ENCODE measurements at places on chromosomes 4 and X. TPM values are rescaled to one million over a fixed set of nuclear protein-coding genes. Genes with fewer than 3 reads are reported as not detected.

Gene TGIF2LX
- not detected for total RNA-seq

Gene SPANXB1
- not detected for total RNA-seq

Gene ESX1
- total RNA-seq, result not detected

Gene EDA2R
- total RNA-seq, result 5.7 TPM

Gene USP11
- 64.9 TPM for total RNA-seq

Gene RHOXF2B
- total RNA-seq, result not detected

Gene AR
- total RNA-seq, result 12.7 TPM

Gene NSUN7
- not detected for total RNA-seq

Gene AFM
- not detected for total RNA-seq

Gene CLOCK
- total RNA-seq, result 32.0 TPM

Gene PAGE1
- total RNA-seq, result not detected

Gene S100P
- 2.8 TPM for total RNA-seq

Gene RASL11B
- 23.8 TPM for total RNA-seq

Gene SHROOM4
- total RNA-seq, result 8.6 TPM

Gene RBMXL3
- not detected for total RNA-seq

Gene ARHGAP6
- 4.8 TPM for total RNA-seq

Gene AWAT2
- not detected for total RNA-seq

Gene EVC2
- total RNA-seq, result 1.3 TPM

Gene HOPX
- 5.2 TPM for total RNA-seq

Gene UGT8
- 0.32 TPM for total RNA-seq

Gene CDS1
- not detected for total RNA-seq

Gene C4orf50
- 0.03 TPM for total RNA-seq

Gene GPR82
- total RNA-seq, result not detected

Gene TMSB15C
- total RNA-seq, result 0.24 TPM

Gene MSX1
- 5.0 TPM for total RNA-seq

Gene BEX1
- total RNA-seq, result 4.1 TPM

Gene ARHGEF6
- total RNA-seq, result 51.3 TPM

Gene UBE2A
- total RNA-seq, result 59.4 TPM

Gene CXCL11
- total RNA-seq, result 0.32 TPM

Gene POU4F2
- total RNA-seq, result not detected

Gene PDGFRA
- total RNA-seq, result 23.4 TPM

Gene ATP8A1
- total RNA-seq, result 22.1 TPM

Gene CTSO
- total RNA-seq, result 9.0 TPM

Gene MAGEB2
- not detected for total RNA-seq

Gene IQCM
- total RNA-seq, result not detected

Gene PPP4R3C
- not detected for total RNA-seq

Gene GCNA
- 1.4 TPM for total RNA-seq

Gene PLAC8
- 1.2 TPM for total RNA-seq

Gene TEX13C
- not detected for total RNA-seq

Gene FAM13A
- total RNA-seq, result 6.6 TPM

Gene SLC9B1
- 0.86 TPM for total RNA-seq

Gene INTS6L
- total RNA-seq, result 3.7 TPM

Gene MAGEA2
- total RNA-seq, result not detected

Gene FAM50A
- total RNA-seq, result 43.7 TPM

Gene TKTL1
- total RNA-seq, result 3.2 TPM

Gene C4orf46
- 3.0 TPM for total RNA-seq

Gene MAP9
- 9.3 TPM for total RNA-seq

Gene STBD1
- 37.6 TPM for total RNA-seq

Gene TLR6
- total RNA-seq, result 1.2 TPM

Gene NDST4
- total RNA-seq, result not detected

Gene CUL4B
- total RNA-seq, result 17.9 TPM

Gene TASL
- 0.22 TPM for total RNA-seq

Gene ANXA5
- total RNA-seq, result 152 TPM

Gene CORIN
- total RNA-seq, result 3.4 TPM

Gene OTUD6A
- not detected for total RNA-seq

Data from cardiac septum (tissue), 1 donor.